Central memory CD4-positive, alpha-beta T cell (primary cell): ENCODE measurements at places on chromosomes 1 and 21.

GRCh38 chr1:7831458-7831857 lies 21.4 kb downstream of the UTS2 start:
- no peak for DNase-seq

- DNase-seq: peak; percentile 57
Measured at GRCh38 chr1:152036267-152037216, at the start of gene S100A11. Gene S100A11 (minus strand): TSS chr1:152037004. CDS start chr1:152036915, 89 bp downstream.

- peak; percentile 92 for DNase-seq
Measured at GRCh38 chr1:37474046-37474696, at the start of gene ZC3H12A. Gene ZC3H12A (plus strand): TSS chr1:37474580. CDS start chr1:37475497, 917 bp downstream.

DNA sequence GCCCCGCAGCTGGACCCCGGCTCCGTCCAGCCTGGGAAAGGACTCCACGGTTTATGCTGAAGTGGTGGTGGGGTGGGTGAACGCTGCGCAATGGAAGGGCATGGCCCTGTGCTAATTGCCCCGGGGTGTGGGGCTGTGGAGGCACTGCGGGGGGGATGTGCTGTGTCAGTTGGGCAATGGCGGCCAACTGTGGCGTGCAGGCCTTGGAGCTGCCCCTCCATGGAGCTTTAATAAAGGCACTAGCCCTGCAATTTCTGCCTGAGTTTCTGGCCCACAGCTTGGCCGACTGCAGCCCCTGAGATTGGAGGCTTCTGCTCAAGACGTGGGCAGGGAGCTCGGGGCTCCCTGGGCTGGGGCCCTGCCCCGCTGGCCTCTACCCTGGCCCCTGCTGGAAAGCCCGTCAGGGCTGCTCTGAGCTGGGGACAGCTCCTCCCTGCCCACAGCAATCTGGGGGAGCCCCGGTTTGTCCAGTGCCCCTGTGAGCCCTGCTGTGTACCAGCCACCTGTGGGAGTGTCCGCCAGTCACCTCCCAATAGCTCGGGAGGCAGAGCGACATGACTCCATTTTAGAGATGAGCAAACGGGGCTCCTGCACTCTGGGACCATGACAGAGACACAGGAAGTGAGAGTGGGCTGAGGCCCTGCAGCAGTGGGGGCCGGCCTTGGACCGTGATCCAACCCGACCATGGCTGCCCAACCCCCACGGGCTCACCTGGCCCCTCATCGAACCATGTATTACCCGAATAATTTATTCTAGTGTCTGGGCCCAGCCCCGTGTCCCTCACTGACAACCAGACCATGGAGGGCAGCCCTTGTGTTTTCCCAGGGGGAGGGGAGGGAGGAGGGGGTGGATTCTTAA lies 8.7 kb upstream of the TNFRSF14 start:
- DNase-seq: peak; percentile 43

DNA sequence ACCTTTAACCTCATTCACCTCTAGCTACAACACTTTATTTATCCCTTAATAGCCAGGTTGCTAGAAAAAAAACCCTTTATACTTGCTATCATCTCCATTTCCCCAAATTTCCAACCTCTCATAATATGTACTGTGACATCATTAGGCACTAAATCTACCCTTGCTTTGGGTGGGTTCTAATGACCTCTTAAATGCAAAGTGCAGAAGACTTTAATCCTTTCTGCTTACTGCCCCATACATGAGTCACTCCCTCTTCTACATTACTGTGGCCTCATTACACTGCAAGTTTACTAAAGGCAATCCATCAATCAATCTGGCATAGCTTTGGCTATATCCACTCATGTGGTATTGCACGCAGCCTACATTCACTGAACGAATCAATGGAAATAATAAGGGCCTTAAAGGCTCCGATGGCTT lies 353.3 kb downstream of the SMYD3 start:
- DNase-seq: no peak

GRCh38 chr1:85580872-85581801 lies 576 bp downstream of the CCN1 start:
- DNase-seq: no peak

DNA sequence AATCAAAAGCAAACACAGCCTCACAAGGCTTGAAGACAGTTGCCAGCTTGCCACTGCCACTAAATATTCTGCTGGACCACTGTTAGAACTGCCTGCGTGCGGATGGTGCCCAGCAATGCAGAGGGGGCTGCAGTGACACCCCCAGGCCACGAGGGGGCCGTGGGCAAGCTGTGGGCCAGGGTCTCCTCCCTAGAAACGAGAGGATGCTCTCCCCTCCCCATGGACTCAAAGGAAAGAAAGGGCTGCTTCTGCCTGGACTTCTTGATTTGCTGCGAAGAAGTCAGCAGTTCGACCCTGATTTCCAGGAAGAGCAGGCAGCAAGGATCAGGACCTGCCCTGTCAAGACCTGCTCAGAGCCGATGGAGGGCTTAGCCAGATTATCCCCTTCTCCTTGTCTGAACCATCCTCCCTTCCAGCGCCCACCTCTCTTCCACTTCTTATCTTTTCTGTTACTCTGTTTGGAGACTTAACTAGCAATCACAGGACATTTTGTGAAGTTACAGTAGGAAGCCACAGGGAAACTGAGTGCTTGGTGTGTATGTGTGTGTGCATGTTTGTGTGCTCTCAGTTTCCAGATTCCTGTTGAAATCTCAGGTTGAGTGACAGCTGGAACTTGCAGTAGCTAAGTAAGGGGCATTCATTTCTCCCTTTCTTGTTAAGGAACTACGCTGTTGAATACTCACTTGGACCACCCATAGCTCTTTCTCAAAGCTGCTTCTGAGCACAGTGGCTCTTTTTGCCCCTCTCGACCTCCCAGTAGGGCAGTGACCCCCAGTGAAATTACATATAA lies 2.7 kb downstream of the MAN1C1 start:
- peak; percentile 50 for DNase-seq

DNA sequence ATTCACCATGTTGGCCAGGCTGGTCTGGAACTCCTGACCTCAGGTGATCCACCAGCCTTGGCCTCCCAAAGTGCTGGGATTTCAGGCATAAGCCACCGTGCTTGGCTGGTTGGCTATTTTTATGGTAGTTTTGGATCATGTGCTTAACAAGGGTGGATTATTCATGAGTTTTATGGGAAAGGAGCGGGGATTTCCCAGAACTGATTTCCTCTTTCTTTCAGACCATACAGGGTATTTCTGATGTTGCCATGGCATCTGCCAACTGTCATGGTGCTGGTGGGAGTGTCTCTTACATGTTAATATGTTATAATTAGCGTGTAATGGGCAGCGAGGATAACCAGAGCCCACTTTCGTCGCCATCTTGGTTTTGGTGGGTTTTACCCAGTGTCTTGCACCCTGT lies 3.2 kb downstream of the TRPM2 start:
- DNase-seq: no peak

DNA sequence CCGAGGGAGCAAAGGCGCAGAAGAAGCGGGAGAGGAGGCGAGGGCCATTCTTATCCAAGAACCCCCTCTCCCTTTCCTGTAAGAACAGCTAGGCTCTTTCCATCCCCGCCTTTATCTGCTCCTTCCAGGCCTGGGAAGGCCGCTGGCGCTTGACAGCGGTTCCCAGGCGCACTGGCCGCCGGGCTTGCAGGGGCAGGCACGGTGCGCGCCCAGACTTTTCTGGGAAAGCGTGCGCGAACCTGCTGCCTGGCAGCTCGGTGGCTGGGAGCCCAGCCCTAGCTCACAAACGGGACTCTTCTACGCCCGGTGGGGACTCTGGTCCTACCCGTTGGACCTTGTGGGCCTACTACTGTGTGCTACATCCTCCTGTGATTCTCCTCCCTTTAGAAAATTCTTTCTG lies 8.8 kb upstream of the IFNLR1 start:
- no peak for DNase-seq

- DNase-seq: no peak
Measured at GRCh38 chr1:172547071-172547470, 14.1 kb downstream of the SUCO start.

DNA sequence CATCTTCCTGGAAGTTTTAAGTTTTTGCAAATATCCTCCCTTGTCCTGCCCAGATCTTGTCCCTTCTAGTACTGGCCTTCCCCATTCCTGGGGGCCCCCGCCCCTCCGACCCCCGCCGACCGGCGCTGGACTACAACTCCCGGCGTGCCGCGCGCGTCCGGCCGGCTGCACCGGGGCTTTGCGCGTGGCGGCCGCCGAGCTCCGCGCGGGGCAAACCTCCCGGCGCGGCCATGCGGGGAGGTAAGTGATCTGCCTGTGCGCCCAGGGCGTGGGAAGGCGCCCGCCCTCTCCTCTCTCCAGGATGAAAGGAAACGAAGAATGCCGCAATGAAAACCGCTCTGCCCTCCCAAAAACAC lies 3.2 kb upstream of the SAMD13 start:
- DNase-seq: peak; percentile 25

DNA sequence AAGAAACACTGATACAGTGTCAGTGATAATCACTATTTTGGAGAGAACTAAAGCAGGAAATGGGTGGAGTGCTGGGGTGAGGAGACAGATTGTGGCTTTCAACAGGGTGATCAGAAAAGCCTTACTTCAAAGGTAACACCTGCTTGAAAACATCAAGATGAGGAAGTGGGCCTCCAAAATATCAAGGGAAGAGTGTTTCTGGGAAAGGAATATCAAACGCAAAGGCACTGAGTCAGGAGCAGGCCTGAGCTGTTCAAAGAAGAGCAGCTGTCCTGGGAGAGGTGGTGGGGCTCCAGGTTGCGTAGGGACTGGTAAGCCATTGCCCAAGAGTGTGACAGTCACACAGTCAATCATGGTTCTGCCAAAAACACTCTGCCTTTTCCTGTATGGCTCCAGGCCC lies 47.1 kb upstream of the ATP1A1 start:
- DNase-seq: peak; percentile 74

GRCh38 chr1:187985897-187986654 lies 1157.3 kb downstream of the PLA2G4A start:
- DNase-seq: no peak

- DNase-seq: no peak
Measured at GRCh38 chr1:21531241-21531640, 22.0 kb downstream of the ALPL start.

DNA sequence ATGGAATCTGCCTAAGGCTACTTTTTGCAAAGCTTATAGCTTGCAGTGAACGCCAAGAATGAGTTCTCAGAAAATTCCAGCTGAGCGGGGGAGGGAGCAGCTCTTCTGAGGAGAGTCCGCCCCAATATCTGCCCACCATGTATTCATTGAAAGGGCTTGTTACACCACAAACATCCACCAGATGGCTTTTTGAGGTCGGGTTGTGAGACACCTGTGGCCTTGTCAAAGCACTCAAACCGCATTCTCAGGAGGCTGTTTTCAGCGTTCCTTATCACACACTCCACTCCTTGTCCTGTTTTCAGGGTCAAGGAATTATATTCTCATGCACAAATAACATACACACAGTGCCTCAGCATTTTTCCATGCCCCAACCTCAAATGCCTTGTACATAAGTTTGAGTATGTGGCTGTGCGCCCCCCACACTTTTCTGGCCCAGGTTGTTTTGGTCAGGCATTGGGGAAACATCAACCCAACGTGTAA lies 3.9 kb upstream of the C4BPB start:
- DNase-seq: peak; percentile 53

DNA sequence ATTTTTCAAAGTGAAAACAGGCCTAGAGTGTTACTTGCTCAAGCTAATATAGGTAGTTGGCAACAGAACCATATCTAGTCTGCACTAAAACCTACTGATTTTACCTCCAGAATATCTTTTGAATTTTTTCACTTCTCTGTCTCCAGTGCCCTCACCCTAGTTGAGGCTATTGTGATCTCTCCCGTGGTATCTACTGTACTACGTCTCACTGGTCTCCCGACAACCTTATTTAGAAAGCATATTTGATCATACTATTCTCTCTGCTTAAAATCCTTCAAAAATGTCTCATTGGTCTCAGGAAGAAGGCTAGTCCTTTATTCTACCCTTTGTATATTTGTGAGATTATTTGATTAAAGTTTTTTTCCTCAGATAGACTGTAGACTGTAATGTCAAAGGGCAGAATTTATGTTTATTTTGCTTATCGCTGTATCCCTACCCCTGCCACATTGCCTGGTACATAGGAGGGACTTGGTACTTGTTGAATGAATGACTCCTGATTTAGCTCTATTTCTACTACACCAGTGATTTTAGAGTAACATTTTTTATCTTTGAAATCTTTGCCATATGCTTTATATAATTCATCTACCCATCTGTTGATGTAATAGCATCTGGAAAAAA lies 135.5 kb upstream of the KIAA1614 start:
- no peak for DNase-seq

DNA sequence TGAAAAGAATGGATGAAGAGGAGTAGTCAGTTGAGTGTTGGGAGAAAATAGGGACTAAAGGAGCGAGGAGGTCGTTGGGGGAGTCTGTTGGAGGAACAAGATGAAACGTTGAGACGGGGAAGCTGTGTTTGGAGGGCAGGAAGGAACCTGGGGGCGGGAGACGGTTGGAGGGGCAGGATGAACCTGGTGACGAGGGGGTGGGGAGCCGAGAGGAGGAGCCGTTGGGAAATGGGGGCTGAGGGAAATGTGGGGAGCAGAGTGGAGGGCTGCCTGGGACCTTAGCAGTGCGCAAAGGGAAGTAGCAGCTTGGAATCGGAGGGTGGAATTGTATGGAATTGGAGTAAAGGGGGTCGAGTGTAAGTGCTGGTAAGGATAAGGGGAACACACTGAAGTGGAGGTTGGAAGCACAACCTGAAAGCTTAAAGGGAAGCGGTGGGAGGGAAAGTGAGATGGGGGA lies 630 bp downstream of the MTF2 start:
- peak; percentile 4 for DNase-seq

- no peak for DNase-seq
Measured at GRCh38 chr1:203289982-203290260, 15.4 kb upstream of the BTG2 start.

GRCh38 chr1:33158366-33158765 lies 23.5 kb downstream of the TRIM62 start:
- no peak for DNase-seq

DNA sequence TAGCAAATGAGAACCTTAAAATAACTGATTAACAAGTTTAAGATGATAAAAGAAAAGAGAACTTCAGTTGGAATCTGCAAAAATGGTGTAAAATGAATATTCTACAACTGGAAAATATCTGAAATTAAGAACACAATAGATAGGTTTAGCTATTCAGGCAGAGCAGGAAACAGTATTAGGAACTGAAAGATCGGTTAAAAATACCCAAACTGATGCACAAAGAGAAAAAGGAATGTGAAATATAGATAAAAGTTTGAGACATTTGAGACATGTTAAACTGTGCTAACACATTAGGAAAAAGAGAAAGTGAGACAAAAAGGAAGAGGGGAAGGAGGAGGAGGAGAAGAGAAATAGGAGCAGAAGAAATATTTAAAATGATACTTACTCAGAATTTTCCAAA lies 12.1 kb downstream of the CD55 start:
- DNase-seq: no peak
